GOT3 (cell line): ENCODE measurements at places on chromosomes 1 and 21.

DNA sequence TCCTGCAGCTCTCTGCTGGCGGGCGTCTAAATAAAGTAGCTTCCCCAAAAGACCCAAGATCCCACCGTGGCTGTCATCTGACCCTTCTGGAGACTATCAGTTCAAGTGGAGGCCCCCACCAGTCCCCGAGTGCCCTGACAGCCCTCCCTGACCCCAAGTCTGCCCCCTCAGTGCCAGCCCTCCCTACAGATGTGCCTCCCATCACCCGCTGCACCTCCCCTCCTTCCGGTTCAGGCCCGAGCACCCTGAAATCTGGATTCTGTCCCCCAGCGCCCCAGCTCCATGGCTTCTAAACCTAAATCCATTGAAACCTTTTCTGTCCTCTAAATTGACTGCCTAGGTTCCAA is 595 bp downstream of the IL10RB start:
- DNase-seq, result no peak

- DNase-seq, result no peak
Observed at GRCh38 chr1:2632051-2632430, 775 bp downstream of the MMEL1 start.

GRCh38 chr1:173103006-173103405 is 52.3 kb upstream of the TNFSF18 start:
- DNase-seq, result no peak

DNA sequence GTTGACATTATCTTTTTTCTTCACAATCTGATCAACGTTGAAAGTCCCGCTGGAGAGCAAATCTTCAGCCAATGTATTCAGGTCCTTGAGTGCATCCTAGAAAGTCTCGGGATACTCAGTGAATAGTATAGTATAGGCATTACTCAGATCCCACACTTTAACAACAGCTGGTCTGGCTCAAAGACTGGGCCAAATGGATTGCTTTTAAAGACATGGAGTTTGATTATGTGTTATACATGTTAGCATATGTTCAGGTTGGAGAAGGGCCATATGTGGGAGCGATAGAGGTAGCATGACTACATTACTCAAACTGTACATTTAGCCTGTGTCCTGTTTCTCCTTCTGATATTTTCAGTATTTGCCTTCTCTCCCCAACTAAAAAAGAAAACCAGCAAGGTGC is 33.1 kb downstream of the OR10Z1 start:
- no peak for DNase-seq

GRCh38 chr1:16173447-16174260 is 17.8 kb upstream of the EPHA2 start:
- no peak for DNase-seq

DNA sequence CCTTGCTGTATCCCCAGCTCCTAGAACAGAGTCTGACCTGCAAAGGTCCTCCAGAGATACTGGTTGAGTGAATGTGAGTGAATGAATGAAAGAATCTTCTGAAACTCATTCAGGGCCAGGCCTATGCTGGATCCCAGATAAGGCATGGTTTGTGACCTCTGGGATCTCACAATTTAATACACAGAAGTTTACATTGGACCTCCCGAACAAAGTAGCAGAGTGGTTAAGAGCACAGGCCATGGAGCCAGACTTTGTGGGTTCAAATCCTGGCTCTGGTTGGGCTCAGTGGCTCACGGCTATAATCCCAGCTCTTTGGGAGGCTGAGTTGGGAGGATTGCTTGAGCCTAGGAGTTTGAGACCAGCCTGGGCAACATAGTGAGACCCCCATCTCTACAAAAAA is 50.8 kb upstream of the CTPS1 start:
- DNase-seq, result no peak

DNA sequence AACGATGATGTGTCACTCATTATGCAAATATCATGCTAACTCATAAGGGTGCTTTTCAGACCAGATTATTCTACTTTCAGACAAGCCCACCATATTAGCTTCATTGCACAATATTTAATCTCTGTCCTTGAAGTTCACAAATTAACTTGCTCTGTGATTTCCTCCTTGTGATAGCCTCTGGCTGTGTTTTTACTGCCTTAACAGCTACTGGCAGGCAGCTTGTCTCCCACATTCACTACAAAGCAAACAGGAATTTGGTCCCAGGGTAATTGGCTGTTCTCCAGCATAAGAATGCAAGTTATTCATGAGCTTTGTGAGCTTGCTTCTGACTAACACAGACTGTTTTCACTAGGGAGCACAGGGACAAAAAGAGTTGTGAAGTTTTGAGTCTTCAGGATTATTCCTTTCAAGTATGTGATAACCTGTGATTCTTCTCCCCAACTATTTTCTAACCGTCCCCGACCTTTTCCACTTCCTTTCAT is 87.9 kb upstream of the HMCN1 start:
- DNase-seq, result peak; percentile 71

- no peak for DNase-seq
Observed at GRCh38 chr1:7002728-7003127, 217.5 kb downstream of the CAMTA1 start.
